ENCODE measurements at places on chromosomes 5 and 9.

DNA sequence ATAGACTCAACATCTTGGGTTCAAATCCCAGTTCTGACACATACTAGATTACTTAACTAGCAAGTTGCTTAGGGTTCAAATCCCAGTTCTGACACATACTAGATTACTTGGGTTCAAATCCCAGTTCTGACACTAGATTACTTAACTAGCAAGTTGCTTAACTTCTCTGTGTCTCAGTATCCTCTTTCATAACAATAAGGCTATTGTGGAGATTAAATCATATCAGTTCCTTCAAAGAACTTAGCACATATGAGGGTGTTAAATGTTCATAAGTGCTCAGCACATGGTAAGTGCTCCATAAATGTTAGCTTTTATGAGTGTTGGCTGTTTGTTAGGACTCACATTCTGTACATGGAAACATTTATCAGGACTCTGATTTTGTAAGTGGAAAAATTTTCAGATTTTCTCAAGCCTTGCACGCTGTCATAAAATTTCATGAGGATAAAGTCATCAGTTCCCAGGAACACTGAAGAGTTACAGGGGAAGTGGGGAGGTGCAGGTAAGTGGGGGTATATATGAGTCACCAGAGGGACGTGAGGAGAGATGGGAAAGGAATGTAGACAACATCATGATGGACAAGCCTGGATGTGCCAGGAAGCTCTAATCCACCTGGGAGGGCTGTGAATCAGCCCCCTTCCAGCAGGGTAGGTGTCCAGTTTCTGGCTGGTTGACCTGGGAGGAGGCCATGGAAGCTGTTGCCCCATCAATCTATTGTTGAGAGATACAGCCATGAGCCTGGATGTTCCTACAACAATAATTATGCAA is 532.2 kb upstream of the WWC1 start:
- DNase-seq: no peak

GRCh38 chr9:22039258-22039657 is 30.2 kb upstream of the CDKN2B start:
- DNase-seq: no peak

DNA sequence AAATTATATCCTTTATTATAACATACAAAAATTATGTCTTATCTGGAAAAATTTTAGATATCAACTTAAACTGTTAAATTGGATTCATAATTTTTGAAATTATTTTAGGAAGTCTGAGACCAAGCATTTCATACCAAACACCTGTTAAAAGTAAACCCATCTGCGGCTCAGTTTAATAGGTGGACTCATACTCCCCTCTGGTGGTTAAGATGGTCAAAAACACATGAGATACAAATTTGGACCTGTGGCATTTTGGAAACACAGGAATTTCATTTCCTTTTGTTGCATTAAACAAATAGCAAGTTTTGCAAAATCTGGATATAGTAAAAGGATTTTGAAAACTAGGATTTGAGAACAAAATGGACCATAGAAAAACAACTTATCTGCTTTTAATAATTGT is 53.7 kb downstream of the RGMB start:
- peak; percentile 32 for DNase-seq

GRCh38 chr5:108669462-108669861 is 78.2 kb upstream of the FER start:
- DNase-seq: no peak

- DNase-seq: no peak
Observed at GRCh38 chr9:136081826-136082495, 13.1 kb downstream of the NACC2 start.

GRCh38 chr5:140855772-140856674 is at the start of gene PCDHA10:
Gene PCDHA10 (plus strand): TSS chr5:140855897. CDS start chr5:140856049, 152 bp downstream.
- no peak for DNase-seq

- no peak for DNase-seq
Observed at GRCh38 chr5:107155707-107156106, 515.0 kb downstream of the EFNA5 start.

DNA sequence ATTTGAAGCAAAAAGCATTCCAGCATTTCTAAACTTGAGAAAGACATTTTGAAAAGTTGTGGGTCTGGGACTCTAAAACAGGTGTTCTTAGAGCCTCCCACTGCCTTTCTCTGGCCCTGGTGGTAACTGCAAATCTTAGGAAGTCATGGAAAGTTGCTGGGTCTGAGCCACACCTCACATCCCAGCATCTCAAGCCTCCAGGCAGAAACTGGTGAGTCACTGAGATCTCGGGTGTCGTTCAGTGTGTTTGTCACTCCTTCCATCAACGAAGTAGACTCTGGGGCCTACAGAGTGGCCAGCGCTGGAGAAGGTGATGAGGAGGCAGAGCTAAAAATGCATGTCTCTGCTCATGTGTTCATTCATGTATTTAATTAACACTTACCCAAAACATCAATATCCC is 59.6 kb upstream of the C5orf58 start:
- peak; percentile 50 for DNase-seq

- DNase-seq: peak; percentile 80
Observed at GRCh38 chr5:74240783-74241750, 399.5 kb downstream of the ENC1 start.

- DNase-seq: no peak
Observed at GRCh38 chr5:132758451-132758850, 11.2 kb downstream of the CCNI2 start.

- no peak for DNase-seq
Observed at GRCh38 chr9:136847088-136847825, 2.0 kb upstream of the PHPT1 start.

DNA sequence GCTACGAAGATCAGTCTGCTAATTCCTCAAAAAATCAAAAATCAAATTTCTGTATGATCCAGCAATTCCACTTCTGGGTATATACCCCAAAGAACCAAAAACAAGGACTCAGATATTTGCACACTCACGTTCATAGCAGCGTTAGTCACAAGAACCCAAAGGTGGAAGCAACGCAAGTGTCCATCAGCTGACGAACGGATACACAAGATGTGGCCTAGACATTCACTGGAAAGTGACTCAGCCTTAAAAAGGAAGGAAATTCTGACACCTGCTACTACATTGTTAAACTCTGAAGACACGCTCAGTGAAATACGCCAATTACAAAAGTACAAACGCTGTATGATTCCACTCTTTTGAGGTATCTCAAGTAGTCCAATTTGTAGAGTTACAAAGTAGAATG is 93.3 kb downstream of the OTULIN start:
- DNase-seq: no peak

DNA sequence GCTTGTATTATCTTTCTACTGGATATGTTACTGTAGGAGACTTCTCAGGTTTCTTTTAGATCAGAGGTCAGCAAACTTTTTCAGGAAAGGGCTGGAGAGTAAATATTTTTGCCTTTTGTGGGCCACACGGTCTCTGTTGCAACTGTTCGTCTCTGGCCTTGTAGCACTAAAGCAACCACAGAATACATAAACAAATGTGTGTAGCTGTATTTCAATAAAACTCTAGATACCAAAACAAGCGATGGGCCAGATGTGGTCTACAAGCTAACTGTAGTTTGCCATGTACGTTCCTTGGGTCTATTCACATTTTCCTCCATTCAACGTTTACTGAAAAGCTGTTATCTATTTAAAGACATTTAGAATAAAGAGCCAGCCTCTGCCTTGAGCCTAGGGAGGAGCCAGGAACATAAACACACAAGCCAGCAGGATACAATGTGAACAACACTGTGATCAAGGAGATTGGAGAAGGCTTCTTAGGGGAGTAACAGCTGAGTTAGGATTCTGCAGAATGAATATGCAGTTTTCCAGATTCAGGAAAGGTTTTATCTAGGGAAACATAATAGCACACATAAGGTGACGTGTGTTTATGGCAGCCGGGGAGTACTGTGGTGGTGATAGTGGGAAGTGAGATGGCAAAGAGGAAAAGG is 33.0 kb upstream of the HOMER1 start:
- DNase-seq: no peak

DNA sequence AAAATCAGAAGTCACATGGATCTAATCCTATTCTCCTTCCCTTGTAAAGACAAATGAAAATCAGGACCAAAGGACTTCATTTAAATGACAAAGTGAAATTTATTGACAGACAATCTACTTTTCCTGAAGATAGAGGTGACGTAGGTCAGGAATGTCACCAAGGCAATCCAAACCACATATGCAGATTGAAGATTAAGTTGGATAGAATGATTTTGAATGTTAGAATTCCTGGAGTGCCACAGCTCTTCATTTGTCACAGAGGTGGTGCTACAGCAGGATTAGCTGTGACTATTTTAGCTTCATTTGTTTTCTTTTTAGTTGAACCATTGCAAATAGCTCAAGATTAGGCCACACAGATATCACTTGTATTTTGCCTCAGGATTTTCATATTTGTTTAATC is 736.0 kb upstream of the ARRDC3 start:
- DNase-seq: no peak

DNA sequence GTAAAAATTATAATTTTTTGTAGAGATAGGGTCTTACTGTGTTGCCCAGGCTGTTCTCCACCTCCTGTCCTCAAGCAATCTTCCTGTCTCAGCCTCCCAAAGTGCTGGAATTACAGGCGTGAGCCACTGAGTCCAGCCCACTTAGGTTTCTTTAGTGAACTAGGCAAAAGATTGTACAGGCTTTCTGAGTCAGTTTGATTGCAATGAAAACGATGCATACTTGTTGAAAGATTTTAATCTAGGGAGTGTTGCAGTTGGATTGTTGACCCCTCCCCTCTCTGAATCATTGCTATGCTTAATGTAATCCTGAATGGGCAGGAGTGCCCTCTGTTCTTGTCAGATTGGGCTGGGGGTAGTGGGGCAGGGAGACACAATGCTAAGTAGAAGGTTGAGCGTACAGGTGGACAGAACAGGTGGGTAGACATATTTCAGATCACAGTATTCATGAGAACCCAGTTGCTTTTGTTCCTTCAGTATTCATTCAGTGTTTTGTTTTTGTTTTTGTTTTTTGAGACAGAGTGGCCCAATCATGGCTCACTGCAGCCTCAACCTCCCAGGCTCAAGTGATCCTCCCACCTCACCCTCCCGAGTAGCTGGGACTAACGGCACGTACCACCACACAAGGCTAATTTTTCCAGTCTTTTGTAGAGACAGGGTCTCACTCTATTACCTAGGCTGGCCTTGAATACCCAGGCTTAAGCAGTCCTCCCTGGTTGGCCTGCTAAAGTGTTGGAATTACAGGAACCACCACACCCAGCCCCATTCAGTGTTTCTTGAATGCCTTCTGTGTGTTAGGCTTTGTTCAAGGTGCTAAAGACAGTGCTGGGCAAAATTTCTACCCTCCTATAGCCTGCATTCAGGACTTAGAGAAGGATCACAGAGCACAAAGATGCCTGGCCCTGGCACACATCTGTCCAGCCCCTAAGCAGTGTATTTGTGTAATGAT is 70.1 kb downstream of the KIAA1958 start:
- DNase-seq: peak; percentile 91

DNA sequence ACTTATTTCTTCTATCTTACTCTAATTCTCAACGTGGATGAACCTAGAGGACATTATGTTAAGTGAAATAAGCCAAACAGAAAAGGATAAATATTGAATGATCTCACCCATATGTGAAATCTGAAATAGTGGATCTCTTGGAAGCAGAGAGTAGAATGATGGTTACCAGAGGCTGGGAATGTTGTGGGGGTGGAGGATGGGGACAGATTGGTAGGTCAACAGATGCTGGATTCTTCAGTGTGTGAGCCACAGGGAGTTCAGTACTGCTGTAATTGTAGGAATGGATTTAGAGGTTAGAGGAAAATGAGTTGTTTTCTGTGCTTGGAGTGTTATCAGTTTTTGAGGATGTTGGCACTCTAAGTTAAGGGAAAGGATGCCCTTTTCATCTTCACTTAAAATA is 190.6 kb downstream of the FBXL7 start:
- no peak for DNase-seq

GRCh38 chr9:120893611-120894307 is 16.8 kb upstream of the PHF19 start:
- DNase-seq: no peak

DNA sequence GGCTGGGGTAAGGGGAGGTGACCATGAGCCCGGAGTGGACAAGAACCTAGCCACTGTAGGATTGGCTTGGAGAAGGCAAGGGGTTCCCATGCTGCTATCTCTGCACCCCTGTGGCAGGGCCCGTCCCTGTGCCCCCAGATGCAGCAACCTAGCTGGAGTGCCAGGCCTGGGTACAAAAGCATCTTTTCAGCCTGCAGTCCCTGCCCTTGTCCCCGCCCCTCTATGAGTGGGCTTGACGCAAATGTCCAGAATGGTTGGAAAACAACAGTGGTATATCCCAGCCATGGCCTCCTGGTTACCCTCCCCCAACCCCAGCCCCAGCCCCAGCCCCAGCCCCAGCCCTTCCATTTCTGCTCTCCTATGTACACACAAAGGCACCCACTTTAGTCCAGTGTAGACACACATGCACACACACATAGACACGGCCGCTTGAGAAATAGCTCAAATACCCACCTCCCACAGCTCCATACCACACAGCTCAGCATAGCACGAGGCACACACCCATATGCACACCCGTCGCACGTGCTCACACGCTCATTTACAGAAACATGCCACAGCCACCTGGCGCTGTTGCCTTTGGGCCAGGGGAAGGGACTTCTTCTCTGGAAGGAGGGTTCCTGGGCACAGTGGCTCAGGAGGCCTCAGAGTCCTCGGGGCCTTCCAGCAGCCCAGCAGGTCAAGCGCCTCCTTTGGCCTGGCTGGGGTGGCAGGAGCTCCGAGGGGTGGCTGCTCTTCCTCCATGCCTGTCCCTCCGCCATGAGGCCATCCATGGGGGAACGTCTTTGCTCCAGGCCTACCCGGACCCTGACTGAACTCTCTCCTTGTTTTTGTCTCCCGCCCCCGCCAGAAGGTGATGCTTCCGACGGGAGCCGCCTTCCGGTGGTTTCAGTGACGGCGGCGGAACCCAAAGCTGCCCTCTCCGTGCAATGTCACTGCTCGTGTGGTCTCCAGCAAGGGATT is 34.1 kb downstream of the CXXC5 start:
- DNase-seq: no peak

DNA sequence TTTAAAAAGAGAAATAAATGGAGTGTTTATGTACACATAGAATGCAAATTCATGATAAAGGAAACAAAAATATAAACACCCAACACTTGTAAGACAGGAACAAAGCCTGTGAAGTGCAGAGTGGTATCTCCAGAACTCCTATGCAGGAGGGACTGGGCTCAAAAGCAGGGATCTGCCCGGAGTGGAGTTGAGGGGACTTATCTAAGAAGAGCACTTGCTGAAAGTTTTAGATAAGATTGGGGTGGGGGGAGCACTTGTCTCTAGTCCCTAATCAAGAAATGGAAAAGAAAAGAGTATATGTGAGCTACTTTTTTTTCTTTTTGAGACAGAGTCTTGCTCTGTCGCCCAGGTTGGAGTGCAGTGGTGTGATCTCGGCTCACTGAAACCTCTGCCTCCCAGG is 840.4 kb downstream of the MAT2B start:
- DNase-seq: no peak

DNA sequence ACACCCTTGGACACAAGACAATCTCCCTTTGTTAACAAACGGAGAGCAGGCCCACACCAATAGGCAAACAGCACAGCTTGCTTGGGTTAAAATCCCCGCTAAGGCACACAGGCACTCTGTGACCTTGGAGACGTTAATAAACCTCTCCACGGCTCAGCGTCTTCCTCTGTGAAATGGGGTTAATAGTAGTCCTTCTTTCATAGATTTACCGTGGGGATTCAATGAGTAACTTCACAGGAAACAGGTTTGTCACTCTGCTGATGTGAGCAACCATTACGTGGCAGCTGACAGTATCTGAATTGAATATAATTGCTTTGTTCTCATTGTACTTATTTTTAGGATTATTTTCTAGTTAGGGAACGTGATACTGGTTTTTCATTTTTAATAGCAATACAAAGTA is 65.2 kb upstream of the ADRA1B start:
- no peak for DNase-seq
